Right lobe of liver (tissue), 6 donors: ENCODE measurements at places on chromosomes 3 and 15. TPM values are rescaled to one million over a fixed set of nuclear protein-coding genes. Genes with fewer than 3 reads are reported as not detected.

OSTN gene
- not detected for total RNA-seq

PPCDC gene
- 8.3 TPM for total RNA-seq

ZNF621 gene
- total RNA-seq, result 8.8 TPM

GHRL gene
- 0.32 TPM for total RNA-seq
